ENCODE measurements at places on chromosomes 13 and 19. TPM values are rescaled to one million over a fixed set of nuclear protein-coding genes. Genes with fewer than 3 reads are reported as not detected.
A peak's percentile ranks its signal among the peaks of the same experiment; 100 is the strongest.

GRCh38 chr19:34711890-34712289 lies 22.2 kb upstream of the ZNF181 start:
- H3K27me3 ChIP-seq, result no peaks in the 10 kb centered on the region
- no peak for DNase-seq
- peaks cover 6% of the 10 kb centered on the region for H3K4me1 ChIP-seq
- H3K4me3 ChIP-seq, result no peak overlapping the region

DNA sequence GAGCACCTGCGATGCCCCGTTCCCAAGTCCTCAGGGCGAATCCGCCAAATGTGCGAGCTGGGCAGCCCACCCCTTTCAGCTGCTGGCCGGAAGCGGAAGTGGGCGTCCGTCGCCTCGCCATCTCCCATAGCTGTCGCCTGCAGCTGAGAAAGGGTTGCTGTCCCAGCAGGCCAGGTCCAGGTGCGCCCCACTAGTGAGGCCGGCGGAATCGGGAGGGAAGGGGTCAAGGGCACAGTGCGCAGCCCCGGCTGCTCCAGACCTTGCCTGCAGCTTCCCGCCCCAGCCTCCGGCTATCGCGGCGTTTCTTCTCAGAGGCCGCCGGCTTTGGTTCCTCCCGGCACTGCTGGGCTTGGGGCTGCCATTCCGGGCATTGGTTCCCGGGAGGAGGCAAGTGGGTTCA lies at the start of gene ZNF177:
ZNF177 (plus strand) TSS at position 109 of the 400 bp plus-strand sequence. CDS start 15,299 bp downstream, outside the sequence.
- H3K27ac ChIP-seq, result no peak within 1 kb of the TSS
- DNase-seq, result no peak
- no peaks in the 10 kb centered on the region for H3K27me3 ChIP-seq
- no peaks in the 10 kb centered on the region for H3K36me3 ChIP-seq
- H3K4me3 ChIP-seq, result no peak within 1 kb of the TSS
- no peaks in the 10 kb centered on the region for H3K4me1 ChIP-seq

DNA sequence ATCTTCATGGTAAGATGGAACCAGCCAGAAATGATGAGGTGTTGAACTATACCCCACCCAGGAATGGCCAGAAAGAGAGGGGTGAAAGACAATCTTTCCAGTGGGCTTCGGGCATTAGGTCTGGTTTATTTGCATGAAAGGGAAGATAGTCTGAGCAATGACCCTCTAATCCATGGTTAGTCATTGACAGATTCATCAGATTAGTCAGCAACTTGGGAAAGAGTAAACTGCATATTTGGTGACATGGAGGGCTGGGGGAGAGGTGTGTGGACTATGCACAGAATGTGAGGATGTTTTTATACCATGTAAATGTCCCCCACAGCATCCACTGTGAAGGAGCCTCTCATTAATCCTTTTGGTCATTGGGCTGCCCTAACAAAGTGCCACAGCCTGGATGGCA lies 30.1 kb upstream of the USP12 start:
- no peaks in the 10 kb centered on the region for H3K4me1 ChIP-seq
- H3K36me3 ChIP-seq, result no peaks in the 10 kb centered on the region
- no peak overlapping the region for H3K4me3 ChIP-seq
- no peaks in the 10 kb centered on the region for H3K27me3 ChIP-seq

The SPC24 gene
- 16.4 TPM for total RNA-seq

- H3K4me1 ChIP-seq, result peaks cover 11% of the 10 kb centered on the region
- H3K36me3 ChIP-seq, result peaks cover 82% of the 10 kb centered on the region
- no peak overlapping the region for H3K4me3 ChIP-seq
- no peaks in the 10 kb centered on the region for H3K27me3 ChIP-seq
- no peak overlapping the region for H3K27ac ChIP-seq
These were observed 3.2 kb downstream of the ZNF562 start for GRCh38 chr19:9671655-9672054.

GRCh38 chr13:19713186-19713965 lies 69.4 kb downstream of the PSPC1 start:
- H3K4me3 ChIP-seq, result no peak overlapping the region
- no peak overlapping the region for H3K27ac ChIP-seq
- no peaks in the 10 kb centered on the region for H3K27me3 ChIP-seq
- peaks cover 31% of the 10 kb centered on the region for H3K36me3 ChIP-seq
- H3K4me1 ChIP-seq, result no peaks in the 10 kb centered on the region
- peak; percentile 64 for DNase-seq

The THSD1 gene
- 13.3 TPM for total RNA-seq

DNA sequence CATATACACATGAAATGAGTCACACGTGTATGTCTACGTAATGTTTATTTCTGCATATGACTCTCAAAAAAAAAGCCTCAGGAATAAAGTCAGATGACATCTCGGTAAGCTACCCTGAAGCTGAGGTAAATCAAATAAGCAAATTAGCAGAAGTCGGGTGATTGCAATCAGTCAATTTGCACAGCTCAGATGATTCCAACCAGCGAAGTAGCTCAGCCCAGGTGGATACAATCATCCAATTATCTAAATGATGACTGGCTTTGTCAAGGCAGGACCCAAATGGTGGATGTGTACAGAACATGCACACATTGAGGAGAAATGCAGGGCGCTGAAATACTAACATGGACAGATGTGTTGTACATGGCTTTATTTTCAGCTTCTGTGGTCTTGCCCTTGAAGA lies 148.5 kb downstream of the ZNF486 start:
- no peaks in the 10 kb centered on the region for H3K36me3 ChIP-seq
- H3K4me1 ChIP-seq, result no peaks in the 10 kb centered on the region
- no peak overlapping the region for H3K27ac ChIP-seq
- DNase-seq, result no peak
- H3K4me3 ChIP-seq, result no peak overlapping the region
- no peaks in the 10 kb centered on the region for H3K27me3 ChIP-seq

DNA sequence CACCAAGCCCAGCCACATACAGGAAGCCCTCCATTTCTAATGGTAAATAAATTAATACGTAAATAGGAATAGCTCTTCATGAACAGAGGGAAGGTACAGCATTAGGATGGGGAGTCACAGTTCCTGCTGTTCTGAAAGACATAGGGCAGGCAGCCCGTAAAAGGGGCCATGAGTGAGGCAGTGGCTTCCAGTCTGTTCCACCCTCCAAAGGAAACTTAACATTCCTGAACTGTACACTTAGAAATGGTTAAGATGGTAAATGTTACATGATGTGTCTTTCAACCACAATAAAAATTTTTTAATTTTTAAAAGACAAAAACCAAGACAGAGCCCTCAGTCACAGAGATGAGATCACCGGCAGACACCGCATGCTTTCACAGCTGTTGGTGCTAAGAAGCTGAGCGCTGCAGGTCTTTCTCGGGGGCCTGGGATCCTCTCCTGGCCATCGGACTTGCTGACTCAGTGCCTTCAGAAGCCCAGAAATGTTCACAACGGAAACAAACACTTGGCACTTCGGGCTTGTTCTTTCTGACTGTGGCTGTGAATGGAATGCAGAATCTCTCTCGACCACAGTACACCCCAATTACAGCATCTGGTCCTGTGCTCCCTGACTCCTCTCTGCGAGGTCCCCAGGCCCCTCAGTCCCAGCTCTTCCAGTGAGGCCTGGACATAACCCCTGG lies 36.4 kb downstream of the EPS15L1 start:
- H3K27me3 ChIP-seq, result no peaks in the 10 kb centered on the region
- peak; percentile 74 for DNase-seq
- peaks cover 68% of the 10 kb centered on the region for H3K36me3 ChIP-seq
- H3K4me3 ChIP-seq, result no peak overlapping the region
- H3K4me1 ChIP-seq, result no peaks in the 10 kb centered on the region

DNA sequence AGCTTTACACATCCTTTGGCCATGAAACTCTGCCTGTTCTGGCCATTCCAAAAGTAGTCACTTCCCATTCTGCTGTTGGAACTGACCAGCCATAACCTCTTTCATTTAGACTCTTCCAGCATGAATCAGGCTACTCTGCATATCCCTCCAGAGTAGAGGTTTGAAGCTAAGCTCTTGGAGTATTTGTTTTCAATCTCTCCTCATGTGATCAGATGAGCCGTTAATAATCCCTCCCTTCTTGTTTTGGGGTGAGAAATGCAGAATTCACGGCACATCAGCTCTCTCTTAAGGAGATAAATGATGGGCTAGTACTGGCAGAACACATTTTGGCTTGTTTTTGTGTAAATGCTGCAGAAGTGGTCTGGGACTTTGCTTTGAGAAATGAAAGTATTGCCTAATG lies 519.9 kb downstream of the PCDH17 start:
- H3K4me3 ChIP-seq, result no peak overlapping the region
- DNase-seq, result no peak
- H3K36me3 ChIP-seq, result no peaks in the 10 kb centered on the region
- H3K27me3 ChIP-seq, result no peaks in the 10 kb centered on the region
- no peak overlapping the region for H3K27ac ChIP-seq
- H3K4me1 ChIP-seq, result no peaks in the 10 kb centered on the region

- no peaks in the 10 kb centered on the region for H3K27me3 ChIP-seq
These were observed 882.0 kb upstream of the SLITRK6 start for GRCh38 chr13:86681223-86681622.

- H3K4me1 ChIP-seq, result peaks cover 43% of the 10 kb centered on the region
- H3K27ac ChIP-seq, result no peak overlapping the region
- DNase-seq, result no peak
- no peak overlapping the region for H3K4me3 ChIP-seq
- no peaks in the 10 kb centered on the region for H3K36me3 ChIP-seq
These were observed 8.8 kb upstream of the METTL21C start for GRCh38 chr13:102703726-102704035.

The CPB2 gene
- total RNA-seq, result not detected

The ADGRE2 gene
- 8.0 TPM for total RNA-seq

The CYP4F2 gene
- 0.59 TPM for total RNA-seq

The OR7C1 gene
- not detected for total RNA-seq

- H3K36me3 ChIP-seq, result no peaks in the 10 kb centered on the region
- no peak overlapping the region for H3K27ac ChIP-seq
- DNase-seq, result peak; percentile 10
- no peaks in the 10 kb centered on the region for H3K4me1 ChIP-seq
- no peaks in the 10 kb centered on the region for H3K27me3 ChIP-seq
These were observed 8.0 kb upstream of the NLRP7 start for GRCh38 chr19:54955376-54955775.

The ZNF135 gene
- total RNA-seq, result not detected

The CEACAM20 gene
- not detected for total RNA-seq
